ENCODE measurements at places on chromosomes 2 and 18.

DNA sequence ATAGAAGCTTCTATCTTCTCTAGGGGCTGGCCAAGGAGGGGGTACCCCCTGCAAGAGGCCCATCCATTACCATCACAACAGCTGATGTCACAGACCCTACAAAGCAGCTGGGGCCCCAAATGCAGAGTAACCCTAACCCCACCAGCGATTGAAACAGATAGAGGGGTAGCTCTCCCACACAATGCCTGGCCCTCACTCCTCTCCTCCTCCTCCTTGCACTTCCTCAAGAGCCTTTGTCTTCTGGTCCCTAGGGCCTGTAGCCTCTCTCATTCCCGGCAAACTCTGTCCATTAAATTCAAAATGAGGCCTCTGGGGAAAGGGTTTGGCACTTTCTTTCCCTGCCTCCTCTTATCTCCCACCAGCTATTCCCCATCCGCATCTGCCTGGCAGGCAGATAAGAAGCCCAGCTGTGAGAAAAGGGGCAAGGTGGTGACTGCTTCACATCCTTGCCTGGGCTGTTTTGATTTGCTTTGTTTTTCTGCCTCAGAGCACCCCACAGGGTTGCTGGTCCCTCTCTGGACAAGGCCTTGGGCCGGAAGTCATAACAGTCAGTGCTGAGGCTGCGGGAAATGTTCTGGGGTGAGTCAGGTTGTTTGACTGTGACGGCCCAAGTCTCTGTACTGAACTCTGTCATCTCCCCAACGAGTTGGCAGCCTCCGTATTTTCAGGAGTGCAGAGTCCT lies 26.1 kb upstream of the CYP26B1 start:
- DNase-seq: no peak

GRCh38 chr18:51133580-51134160 lies 63.8 kb downstream of the MEX3C start:
- no peak for DNase-seq

GRCh38 chr2:126639276-126639675 lies 16.7 kb upstream of the GYPC start:
- DNase-seq: no peak

GRCh38 chr2:112155331-112156151 lies 17.4 kb downstream of the FBLN7 start:
- no peak for DNase-seq

DNA sequence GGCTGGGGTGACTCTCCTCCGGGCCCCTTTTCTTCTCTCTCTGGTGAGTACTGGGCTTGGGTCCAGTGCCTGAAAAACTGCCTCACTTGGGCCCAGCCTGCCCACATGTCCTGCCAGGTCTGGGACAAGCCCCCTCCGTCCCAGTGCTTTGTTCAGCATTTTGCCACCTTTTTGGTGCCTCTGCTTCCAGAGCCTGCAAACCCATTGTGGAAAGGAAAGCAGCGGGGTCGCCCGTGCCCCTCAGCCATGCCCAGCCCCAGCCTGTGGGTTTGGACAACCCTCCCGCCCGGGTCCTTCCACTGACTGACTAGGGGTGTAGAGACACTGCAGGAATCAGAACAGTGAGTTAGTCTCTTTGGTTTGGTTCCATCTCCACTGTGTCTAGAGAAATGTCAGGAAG lies 140.7 kb upstream of the ALKAL2 start:
- no peak for DNase-seq

DNA sequence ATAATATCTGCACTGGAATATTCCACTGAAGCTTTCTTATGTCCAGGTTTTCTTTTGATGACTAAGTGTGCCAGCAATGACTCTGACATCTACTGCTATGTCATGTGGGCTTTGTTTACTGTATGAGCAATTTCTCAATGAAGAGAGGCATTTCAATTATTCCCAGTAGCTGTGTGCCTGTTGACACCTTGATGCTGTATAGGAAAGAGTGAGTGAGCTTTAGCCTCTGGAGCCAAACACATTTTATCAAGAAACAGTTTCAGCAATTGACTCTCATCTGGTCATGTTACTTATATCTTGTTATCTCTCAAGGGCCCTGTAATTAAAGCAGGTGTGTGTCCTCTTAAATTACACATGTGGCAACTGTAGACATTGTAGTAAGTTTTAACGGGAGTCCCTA lies 493.2 kb upstream of the FANCL start:
- DNase-seq: no peak

DNA sequence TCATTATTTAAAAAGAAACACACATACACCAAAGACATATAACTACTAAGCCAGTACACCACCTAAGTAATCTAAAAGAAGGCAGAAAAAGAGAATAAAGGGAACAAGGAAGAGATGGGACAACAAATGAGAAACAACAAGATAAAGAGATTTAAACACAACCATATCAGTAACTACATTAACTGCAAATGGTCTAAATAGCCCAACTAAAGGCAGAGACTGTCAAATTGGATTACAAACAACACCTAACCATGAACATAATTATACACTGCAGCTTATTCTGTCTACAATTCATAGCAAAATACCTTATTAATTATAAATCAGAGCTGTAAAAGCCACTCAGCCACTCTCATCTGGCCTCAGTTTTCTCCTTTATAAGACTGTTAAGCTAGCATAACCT lies 15.0 kb downstream of the PPP4R1 start:
- DNase-seq: no peak

- DNase-seq: no peak
These were observed 14.4 kb downstream of the RAB12 start for GRCh38 chr18:8623549-8624106.

DNA sequence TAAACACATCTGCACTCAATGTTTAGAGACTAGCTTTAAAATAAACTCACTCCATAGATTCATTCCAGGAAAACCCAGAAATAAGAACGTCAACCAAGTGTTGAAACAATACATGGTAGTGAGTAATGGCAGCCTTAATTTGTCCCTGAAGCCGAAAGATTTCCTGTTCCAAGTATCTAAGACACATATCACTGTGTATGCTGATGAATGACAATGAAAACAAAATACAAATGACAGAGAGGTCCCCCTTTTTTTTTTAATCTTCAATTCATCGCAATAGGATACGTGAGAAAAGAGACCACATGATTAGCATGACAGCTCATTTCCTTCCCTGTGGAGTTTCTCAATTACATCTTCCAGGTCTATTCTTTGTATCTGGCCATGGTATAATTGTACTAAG lies 160.5 kb upstream of the STK17B start:
- DNase-seq: no peak

DNA sequence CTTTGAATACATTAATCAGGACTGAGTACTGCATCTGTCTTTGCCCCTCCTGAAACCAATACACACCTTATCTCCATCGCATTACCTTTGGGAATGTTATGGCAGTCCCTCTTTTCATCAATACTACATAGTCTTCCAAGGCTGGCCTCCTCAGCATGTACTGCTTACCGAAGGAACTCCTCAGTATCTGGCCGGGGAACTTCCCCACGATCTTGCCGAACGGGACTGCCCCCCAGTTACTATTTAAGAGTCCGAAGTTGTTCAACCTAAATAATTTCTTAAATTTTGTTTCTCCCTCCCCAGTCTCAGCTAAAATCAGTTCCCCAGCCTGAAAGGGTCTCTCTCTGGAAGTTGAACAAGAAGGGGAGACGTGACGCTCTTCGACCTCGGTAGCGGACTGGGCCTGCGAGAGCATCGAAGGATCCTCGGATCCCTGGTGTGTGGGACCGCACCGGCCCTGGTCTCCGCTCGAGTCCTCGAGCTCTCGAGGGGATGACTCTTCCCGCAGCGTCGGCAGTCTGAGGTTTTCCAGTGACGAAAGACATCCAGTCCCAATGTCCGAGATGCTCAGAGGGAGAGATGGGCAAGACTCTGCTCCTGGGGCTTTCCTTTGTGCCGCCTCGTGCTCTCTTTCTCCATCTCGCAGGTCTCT lies 489 bp downstream of the TRMT61B start:
- no peak for DNase-seq

GRCh38 chr2:79576451-79576850 lies 63.6 kb downstream of the CTNNA2 start:
- no peak for DNase-seq

- no peak for DNase-seq
These were observed 77.4 kb downstream of the MERTK start for GRCh38 chr2:111975819-111976218.

DNA sequence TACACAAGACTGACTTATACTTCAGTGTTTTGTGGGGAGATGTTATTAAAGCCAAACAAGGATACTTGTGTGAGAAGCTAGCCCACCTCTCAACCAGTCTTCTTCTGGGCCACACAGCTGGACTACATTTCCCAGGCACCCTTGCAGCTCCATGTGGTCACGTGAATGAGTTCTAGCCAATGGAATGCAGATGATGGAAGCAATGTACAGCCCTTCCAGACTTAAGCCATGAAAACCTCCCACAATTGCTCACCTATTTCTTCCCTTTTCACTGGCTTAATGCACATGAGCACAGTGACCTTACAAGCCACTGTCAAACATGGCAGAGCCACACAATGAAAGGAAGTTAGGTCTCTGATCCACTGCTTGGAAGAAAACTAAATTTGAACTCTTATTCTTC lies 20.4 kb upstream of the FEZ2 start:
- no peak for DNase-seq

- DNase-seq: no peak
These were observed 308.5 kb downstream of the TNS1 start for GRCh38 chr2:217694291-217694690.

GRCh38 chr2:72108121-72108520 lies 39.5 kb downstream of the CYP26B1 start:
- no peak for DNase-seq

DNA sequence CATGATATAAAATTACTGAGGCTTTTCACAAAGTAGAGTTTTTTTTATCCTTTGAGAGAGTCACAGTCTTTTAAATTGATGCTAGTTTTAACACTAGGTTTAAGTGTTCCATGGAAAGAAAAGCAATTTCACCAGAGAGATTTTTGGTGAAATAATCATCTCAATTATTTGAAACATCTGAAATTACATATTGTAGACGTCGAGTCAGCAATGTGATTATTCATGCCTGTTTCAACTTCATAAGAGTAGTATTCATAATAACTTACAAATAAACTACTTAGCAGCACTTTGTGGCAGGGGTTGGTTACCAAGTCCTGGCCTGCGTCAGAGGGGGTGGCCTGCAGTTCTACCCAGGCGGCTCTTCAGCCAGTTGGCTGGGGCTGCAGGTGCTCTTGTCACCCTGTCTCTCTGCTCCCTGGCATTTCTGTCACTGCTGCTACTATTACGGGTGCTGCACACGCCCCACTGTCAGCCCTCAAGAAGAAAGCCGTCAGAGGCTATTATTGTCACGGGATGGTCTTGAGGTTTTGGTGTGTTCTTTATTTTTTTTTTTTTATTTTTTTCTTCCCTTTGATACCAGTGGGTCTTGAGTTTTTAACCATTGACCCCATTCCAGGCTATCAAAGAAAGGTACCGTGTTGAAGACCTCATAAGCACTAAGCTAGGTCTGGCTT lies 50.4 kb downstream of the MALT1 start:
- no peak for DNase-seq

DNA sequence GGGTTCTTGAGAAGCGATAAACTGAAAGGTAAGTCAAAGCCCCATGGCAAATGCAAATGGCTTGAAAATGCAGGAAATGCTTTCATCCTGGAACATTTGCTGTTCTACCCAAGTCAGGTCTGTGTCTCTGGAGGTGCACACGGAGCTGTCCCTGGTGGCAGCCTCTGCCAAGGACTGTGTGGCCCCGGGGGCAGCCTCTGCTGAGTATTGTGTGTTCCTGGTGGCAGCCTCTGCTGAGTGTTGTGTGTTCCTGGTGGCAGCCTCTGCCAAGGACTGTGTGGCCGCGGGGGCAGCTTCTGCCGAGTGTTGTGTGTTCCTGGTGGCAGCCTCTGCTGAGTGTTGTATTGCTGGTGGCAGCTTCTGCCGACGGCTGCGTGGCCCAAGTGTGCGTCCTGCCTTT lies 135.6 kb upstream of the ALKAL2 start:
- no peak for DNase-seq

- no peak for DNase-seq
These were observed at the start of gene SCN1A for GRCh38 chr2:166127217-166128155. SCN1A (minus strand) TSS chr2:166128020; CDS start chr2:166073621, 54,399 bp downstream.

GRCh38 chr2:191950132-191950874 lies 103.4 kb upstream of the CAVIN2 start:
- DNase-seq: no peak

GRCh38 chr18:49646873-49647272 lies 85.0 kb downstream of the LIPG start:
- DNase-seq: no peak

DNA sequence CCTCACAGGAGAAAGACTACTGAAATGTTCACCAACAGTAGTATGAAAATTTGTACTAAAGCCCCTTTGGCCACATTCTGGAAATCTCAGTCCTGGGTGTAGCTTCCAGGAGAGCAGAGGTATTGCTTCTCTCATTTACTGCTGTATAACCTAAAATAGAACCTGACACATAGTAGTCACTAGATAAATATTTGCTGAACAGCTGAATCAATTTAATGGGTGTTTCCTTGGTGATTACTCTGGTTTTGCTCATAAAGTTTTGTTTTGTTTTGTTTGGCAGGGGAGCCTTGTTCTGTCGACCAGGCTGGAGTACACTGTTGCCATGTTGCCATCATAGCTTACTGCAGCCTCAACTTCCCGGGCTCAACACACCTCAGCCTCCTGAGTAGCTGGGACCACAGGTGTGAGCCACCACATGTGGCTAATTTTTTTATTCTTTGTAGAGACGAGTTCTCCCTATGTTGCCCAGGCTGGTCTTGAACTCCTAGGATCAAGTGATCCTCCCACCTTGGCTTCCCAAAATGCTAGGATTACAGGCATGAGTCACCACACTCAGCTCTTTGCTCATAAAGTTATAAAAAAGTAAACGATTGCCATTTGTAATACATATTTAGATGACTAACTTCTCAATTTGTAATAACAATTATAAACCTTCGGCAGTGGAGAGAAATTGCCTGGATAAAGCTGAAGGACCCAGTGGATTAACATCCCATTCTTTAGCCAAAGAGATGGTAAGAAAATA lies 11.5 kb upstream of the PARD3B start:
- no peak for DNase-seq

DNA sequence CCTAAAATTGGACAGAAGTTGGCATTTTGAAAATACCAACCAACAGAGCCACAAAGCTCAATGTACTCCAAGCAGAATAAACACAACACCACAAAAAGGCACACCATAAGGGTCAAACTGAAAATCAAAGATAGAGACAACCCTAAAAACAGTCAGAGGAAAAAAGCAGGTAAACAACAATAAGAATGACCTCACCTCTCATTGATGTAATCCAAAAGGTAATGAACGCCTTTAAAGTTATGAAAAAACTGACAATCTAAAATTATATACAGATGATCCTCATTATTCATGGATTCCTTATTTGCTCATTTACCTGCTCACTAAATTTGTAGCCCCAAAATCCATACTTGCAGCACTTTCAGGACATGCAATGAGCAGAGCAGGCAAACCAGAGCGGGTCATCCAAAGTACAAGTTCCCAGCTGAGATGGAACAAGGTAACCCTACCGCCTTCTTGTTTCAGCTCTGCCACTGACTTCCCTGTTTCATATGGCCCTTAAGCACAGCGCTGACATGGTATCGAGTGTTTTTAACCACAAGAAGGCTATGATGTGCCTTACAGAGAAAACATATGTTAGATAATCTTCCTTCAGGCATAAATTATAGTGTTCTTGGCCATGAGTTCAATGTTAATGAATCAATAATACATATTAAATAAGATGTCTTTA lies 17.0 kb downstream of the RTN4 start:
- DNase-seq: no peak

- no peak for DNase-seq
These were observed 652.0 kb downstream of the PLCL1 start for GRCh38 chr2:198456418-198456817.

GRCh38 chr2:128362889-128363228 lies 44.2 kb upstream of the HS6ST1 start:
- DNase-seq: no peak

GRCh38 chr2:29783666-29784065 lies 137.7 kb downstream of the ALK start:
- no peak for DNase-seq

Measured in stimulated activated CD4-positive, alpha-beta T cell treated with anti-CD3 and anti-CD28 coated beads, Interleukin-12 subunit alpha, Interleukin-12 subunit beta, amount 100 ng/mL, for 48 hours (primary cell).